ENCODE measurements at places on chromosomes 1 and 21. TPM values are rescaled to one million over a fixed set of nuclear protein-coding genes. Genes with fewer than 3 reads are reported as not detected.

- DNase-seq: no peak
These were observed 33.7 kb upstream of the FOXO6 start for GRCh38 chr1:41327383-41327999.

- no peak for DNase-seq
These were observed 5.5 kb downstream of the TNFRSF25 start for GRCh38 chr1:6460301-6461050.

- no peak for DNase-seq
These were observed 19.2 kb upstream of the SLAMF1 start for GRCh38 chr1:160666079-160666442.

DNA sequence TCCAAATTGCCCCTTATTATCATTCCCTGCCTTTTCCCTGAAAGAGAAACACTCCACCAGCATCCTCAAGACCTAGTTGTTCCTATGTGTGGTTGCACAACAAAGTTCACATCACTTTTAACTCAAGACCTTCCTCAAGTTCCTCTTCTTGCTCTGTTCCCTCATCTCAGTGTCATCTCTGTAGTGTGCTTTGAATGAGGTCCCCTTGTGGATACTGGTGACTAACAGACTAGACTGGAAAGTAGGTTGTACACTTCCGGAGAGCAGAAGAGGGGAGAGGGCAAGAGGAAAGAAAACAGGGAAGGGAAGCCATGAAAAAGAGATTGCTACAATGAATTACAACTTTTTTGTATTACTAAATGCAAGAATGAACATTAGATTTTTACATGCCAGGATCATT lies 853.8 kb downstream of the USP25 start:
- DNase-seq: no peak

DNA sequence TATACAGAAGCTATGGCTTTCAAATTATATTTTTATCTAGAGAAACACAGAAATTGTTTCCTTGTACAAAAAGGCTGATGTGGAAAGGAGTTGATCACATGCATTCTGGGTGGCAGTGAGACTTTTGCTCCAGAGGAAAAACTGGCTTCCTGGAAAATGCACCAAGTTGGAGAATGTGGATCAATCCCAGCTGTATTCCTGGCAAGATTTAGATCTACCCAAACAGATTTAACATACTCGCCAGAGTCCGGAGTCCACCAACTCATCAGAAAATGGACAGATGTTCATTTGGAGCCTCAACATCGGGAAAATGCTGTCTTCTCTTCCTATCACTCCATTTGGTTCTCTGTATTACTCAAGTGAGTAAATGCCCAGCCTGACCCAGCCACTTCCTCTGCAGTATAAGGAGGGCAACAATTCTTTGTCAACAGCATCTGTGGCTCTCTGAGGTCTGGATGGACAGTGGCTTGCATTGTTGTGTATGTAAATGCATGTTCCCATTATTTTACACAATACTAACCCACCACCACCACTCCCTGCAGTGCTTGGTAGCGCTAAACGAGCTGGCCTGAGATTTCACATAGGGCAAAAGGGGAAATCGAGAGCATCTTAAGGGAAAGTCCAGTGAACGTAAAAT lies 226.2 kb upstream of the IRF2BP2 start:
- no peak for DNase-seq

- DNase-seq: no peak
These were observed 17.5 kb downstream of the ITGB2 start for GRCh38 chr21:44903050-44903685.

GRCh38 chr1:117060441-117061317 lies 553 bp downstream of the TTF2 start:
- peak; percentile 29 for DNase-seq

- DNase-seq: no peak
These were observed 29.2 kb downstream of the ZNF281 start for GRCh38 chr1:200380589-200381021.

- DNase-seq: peak; percentile 61
These were observed 53.3 kb upstream of the ZC3H11B start for GRCh38 chr1:219666242-219666641.

GRCh38 chr1:42966688-42967612 lies 8.3 kb upstream of the SLC2A1 start:
- DNase-seq: no peak

- no peak for DNase-seq
These were observed 14.3 kb downstream of the DMRTB1 start for GRCh38 chr1:53473463-53473862.

- DNase-seq: peak; percentile 56
These were observed 27.2 kb upstream of the EPS8L3 start for GRCh38 chr1:109790735-109791494.

DNA sequence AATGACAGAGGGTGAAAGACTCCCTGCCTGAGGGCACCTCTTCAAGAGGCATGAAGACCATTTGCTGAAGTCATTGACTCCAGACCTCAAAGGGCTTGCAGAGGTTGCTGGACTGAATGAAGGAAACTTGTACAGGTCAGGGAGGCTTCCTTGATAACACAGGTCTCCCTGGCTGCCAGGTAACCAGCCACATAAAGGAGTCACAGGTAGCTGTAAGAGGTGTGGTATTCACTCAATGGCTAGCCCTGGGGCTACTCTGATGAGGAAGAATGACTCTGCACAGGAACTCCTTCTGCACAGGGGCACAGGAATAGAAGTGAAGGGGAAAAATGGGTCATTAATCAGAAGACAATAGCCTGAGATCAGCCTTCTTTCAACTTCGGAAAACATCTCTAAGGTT lies 187.5 kb downstream of the LMX1A start:
- DNase-seq: no peak

GRCh38 chr1:172325531-172325930 lies 95.0 kb upstream of the C1orf105 start:
- peak; percentile 73 for DNase-seq

- DNase-seq: no peak
These were observed 166.8 kb downstream of the ZNF281 start for GRCh38 chr1:200243042-200243437.

DNA sequence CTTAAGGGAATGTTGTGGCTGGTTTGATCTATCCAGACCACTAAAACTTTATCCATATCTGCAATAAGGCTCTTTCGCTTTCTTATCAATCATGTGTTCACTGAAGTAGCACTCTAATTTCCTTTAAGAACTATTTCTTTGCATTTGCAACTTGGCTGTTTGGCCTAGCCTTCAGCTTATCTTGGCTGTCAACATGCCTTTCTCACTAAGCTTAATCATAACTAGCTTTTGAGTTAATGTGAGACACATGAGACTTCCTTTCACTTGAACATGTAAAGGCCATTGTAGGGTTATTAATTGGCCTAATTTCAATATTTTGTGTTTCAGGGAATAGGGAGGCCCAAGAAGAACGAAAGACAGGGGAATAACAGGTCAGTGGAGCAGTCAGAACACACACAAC lies 124.7 kb downstream of the TNFSF18 start:
- DNase-seq: no peak

DNA sequence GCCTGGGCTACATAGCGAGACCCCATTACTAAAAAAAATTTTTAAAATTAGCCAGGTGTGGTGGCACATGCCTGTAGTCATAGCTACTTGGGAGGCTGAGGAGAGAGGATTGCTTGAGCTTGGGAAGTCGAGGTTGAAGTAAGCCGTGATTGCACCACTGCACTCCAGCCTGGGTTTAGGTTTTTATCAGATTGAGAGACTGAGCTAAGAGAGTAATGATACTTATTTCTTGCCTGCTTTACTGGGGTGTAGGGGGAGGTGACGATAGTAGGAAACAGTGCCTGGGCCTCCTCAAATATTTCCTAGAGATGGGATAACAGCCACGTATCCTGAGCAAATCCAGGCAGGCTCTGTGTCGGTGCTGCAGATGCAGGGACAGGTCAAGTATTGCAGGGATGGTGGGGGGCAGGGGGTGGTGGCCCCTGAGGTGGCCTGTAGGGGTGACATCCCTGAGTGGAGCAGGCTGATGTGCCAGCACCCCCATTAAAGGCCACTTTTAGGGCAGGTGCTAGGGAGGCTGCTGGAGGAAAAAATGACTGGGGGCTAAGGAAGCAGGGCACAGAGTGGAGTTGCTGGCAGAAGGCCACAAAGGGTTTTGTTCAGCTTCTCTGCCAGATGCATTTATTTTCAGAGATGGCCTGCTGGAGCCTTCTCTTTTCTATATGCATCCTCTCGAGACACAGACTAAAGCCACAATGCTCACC lies 130.5 kb downstream of the RHOU start:
- no peak for DNase-seq

DNA sequence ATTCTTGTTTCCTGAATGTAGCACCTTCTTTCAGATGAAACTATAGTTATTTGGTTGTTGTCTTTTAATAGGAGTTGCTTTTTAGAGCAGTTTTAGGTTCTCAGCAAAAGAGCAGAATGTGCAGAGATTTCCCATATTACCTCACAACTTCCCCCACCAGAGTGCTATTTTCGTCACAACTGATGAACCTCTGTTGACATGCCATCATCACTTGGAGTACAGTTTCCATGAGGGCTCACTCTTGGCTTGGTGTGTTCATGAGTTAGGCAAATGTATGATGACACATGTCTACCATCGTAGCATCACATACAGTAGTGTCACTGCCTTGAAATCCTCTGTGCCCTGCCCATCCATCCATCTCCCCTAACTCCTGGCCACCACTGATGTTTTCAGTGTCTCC lies 3.7 kb downstream of the IBA57 start:
- no peak for DNase-seq

DNA sequence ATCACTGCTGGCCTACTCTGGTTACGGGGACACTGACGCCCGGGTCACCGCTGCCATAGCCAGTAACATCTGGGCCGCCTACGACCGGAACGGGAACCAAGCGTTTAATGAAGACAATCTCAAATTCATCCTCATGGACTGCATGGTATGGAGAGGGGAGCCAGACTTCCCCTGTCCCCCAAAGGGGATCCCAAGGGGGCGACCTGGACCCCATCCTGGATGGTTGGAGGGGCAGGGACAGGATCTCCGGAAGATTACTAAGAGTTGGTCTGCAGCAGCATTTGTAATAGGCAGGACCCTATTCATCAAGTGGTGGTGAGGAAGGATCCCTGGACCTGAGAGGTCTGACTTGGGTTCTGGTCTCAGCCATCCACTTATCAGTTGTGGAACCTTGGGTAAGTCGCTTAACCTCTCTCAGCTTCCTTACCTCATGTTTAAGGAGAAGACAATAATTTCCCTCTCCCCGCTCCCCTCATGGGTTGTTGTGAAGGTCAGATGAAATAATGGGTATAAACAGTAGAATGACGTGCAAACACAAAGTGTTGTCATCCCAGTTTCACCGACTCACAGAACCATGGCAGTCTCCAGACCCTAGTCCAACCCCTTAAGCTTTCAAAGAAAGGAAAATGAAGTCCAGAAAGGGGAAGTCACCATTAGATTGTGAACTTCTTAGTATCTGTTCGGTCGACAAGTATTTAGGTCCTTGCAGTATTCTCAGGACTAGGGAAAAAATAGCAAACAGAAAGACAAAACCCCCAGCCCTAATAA lies 883 bp downstream of the LAMTOR2 start:
- no peak for DNase-seq

GRCh38 chr21:39451332-39452206 lies at the start of gene SH3BGR:
SH3BGR (plus strand) TSS chr21:39451970; CDS start chr21:39452097, 127 bp downstream.
- DNase-seq: peak; percentile 45

DNA sequence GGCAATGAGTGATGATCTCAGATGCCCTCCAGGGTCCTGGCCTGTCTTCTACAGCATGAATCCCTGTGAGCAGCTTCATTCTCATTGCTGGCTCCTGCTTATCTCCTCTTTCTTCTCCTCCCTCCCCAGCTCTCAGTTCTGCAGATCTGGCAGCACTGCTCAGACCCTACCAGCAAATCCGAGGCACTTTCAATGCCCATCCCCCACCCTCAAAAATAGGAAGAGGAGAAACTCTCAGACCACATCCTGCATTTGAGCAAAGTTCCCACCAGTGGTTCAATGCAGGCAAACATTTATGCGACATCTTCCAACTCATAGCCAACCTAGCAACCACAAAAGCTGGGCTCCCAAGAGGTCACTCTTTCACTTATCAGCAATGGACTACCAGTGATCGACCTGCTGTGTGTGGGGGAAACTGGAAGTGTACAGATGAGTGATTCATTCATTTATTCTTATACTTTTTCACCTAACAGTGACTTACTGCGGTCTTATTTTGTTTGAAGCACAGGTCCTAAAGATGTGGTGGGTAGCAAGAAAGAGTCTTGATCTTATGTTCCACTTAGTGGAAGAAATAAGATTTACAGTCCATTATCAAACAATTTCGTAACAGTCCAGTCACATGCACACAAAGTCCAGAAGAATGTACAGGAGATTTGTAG lies 5.8 kb upstream of the CHI3L2 start:
- DNase-seq: no peak

- DNase-seq: no peak
These were observed 6.5 kb downstream of the KCNN3 start for GRCh38 chr1:154863315-154864174.

DNA sequence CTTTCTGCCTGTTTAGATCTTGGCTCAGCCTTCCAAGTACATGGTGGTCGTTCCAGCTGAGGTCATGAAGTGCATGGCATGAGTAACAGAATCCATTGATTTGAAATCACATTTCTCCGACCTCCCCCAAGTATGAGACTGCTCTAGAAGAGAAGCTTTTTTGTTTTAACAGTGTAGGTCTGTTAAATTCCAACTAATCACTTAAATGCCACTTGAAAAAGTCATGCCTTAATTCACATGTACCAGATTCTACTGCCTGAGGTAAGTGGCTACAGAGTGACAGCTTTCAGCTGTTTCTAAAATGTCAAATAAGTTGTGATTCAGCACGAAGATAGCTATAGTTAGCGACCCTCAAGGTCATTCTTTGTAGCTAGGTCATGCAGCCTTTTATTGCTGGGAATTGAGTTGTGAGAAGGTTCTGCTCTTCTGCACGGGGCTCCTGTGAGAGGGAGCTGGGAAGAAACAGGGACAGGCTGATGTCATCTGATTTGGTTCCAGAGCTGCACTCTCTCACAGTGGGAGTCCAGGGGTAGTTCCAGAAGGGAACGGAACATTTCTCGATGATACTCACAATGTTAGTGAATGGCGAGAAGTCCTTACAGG lies 112.7 kb downstream of the VPS13D start:
- no peak for DNase-seq

DNA sequence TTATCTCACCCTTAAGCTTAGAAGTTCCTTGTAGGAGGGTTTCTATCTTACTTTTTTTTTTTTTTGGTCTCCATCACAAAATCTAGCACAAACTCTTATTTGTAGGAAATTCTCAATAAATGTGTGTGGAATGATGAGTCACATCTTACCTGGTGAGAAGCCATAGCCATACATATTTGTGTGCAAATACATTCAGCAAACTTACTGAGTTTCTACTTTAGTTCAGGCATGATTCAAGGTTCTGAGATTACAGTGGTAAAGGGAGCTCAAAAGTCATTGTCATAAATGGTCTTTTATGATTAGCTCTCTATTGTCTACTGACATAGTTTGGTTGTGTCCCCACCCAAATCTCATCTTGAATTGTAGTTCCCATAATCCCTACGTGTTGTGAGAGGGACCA lies 193.1 kb upstream of the UBE2U start:
- DNase-seq: no peak

The AXDND1 gene
- polyA plus RNA-seq: not detected

The FOXO6 gene
- polyA plus RNA-seq: 15.0 TPM

The NEXN gene
- 228 TPM for polyA plus RNA-seq

The C8A gene
- polyA plus RNA-seq: not detected

The GABRD gene
- 1.1 TPM for polyA plus RNA-seq

The VWA1 gene
- 72.5 TPM for polyA plus RNA-seq

The FAM72B gene
- 3.1 TPM for polyA plus RNA-seq

The TMEM183A gene
- 35.5 TPM for polyA plus RNA-seq

The KCNT2 gene
- polyA plus RNA-seq: 7.0 TPM

The HAO2 gene
- polyA plus RNA-seq: not detected
